ENCODE measurements at places on chromosomes 2 and 18.

DNA sequence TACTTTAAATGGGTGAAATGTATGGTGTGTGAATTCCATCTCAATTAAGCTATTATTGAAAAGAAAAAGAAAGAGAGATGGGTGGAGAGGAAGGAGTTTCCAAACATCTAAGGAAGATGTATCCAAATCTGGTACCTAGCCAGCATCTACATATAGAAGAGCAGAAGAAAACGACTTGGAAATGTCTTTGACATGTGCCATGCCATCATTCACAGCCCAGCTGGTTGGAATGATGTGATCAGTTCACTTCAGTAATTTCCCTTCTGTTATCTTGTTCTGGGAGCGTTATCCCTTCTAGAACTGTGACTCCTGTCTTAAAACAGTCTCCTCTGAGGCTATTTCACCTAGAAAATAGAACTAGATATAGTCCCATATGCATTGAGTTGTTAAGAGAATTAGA, 312.8 kb upstream of the GYPC start:
- DNase-seq = no peak

DNA sequence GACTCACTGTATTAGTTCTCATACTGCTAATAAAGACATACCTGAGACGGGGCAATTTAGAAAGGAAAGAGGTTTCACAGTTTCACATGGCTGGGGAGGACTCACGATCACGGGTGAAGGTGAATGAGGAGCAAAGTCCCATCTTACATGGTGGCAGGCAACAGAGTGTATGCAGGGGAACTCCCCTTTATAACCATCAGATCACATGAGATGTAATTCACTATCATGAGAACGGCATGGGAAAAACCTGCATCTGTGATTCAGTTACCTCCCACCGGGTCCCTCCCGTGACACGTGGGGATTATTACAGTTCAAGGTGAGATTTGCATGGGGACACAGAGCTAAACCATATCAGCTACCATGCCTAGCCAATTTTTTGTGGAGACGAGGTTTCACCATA, 168.2 kb downstream of the NEDD4L start:
- DNase-seq = no peak

GRCh38 chr2:195352581-195352980, 304.4 kb upstream of the SLC39A10 start:
- no peak for DNase-seq

DNA sequence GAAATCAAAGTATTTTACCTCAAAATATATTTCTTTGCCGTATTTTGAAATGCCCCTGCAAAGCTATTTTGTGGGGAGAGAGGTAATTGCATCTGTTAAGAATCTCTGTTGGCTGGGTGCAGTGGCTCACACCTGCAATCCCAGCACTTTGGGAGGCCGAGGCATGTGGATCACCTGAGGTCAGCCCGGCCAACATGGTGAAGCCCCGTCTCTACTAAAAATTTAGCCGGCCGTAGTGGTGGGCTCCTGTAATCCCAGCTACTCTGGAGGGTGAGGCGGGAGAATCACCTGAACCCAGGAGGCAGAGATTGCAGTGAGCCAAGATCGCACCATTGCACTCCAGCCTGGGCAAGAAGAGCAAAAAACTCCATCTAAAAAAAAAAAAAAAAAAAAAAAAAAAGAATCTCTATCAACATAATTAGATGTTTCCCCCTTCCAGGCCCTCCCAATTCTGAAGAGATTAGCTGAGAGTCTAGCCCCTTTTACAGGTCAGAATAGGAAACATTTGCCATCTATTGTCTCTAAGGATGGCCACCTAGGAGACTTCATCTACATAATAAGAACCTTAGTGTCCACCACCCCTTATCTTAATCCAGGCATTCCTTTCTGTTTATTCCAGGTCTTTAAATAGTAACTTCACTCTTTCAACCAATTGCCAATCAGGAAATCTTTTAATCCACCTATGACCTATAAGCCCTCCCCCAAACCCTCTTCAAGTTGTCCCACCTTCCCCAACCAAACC, 3.5 kb upstream of the TRAPPC8 start:
- DNase-seq = no peak

DNA sequence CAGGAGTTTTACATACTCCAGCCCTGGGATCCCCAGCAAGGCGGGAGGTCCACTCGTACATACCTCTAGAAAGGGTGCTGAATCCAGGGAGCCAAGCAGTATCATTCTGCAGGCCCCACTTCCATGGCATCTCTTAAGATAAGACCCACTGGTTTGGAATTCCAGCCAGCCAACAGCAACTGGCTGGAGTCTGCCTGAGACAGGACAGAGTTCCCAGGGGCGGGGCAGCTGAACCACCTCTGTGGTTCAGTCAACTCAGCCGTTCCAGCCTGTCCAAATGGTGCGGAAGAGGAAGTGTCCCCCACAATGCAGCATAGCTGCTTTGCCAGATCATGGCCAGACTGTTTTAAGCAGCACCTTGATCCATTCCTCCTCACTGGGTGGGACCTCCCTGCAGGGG, 33.2 kb downstream of the ZNF892 start:
- DNase-seq = no peak

DNA sequence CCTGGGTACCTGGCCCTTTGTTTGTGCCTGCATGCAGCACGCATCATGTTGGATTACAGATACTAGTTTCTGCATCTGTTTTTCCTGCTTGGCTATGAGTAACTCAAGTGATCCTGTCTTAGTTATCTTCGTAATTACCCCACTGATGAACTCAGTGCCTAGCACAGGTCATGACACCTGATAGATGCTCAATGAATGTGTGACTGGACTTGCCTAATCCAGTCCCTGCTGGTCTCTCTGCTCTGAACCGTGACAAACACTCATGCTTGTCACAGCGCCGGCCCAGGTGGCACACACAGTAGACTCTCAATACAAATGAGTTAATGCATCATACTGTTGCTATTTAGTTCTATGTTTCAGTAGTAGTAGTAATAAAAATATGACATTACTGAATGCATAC, 31.2 kb upstream of the NTSR2 start:
- no peak for DNase-seq

GRCh38 chr2:69798909-69799526, 30.4 kb upstream of the GMCL1 start:
- DNase-seq = no peak

- no peak for DNase-seq
Measured at GRCh38 chr2:120305937-120306490, 39.9 kb upstream of the INHBB start.

- no peak for DNase-seq
Measured at GRCh38 chr2:130300258-130300969, 42.3 kb upstream of the IMP4 start.

- no peak for DNase-seq
Measured at GRCh38 chr18:13451661-13452387, 233.3 kb downstream of the LDLRAD4 start.

DNA sequence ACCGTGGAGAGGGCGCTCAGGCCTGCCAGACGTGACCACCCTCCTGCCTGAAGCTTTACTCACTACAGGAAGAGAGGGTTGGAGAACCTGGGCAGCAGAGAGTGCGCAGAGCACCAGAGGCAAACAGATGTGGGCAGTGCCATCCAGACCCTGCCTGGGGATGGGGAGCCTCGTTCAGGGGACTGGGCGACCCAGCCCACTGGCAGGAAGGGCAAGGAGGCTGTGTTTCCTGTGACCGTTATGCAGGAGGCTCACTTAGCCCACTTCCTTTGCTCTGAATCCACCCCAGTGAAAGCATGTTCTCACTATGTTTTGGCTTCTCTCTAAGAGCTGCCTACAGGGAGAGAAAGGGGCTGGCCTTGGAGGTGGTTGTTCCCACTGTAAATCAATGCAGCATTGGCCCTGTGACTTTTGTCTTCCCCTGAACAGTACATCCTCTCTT, 23.0 kb upstream of the ACKR3 start:
- no peak for DNase-seq

- no peak for DNase-seq
Measured at GRCh38 chr2:157326698-157327097, 1.1 kb upstream of the ERMN start.

- no peak for DNase-seq
Measured at GRCh38 chr2:6148882-6149281, 456.7 kb downstream of the SOX11 start.

- no peak for DNase-seq
Measured at GRCh38 chr18:36329684-36330434, 32.3 kb downstream of the FHOD3 start.

- no peak for DNase-seq
Measured at GRCh38 chr2:22273853-22274252, 1111.1 kb upstream of the KLHL29 start.

DNA sequence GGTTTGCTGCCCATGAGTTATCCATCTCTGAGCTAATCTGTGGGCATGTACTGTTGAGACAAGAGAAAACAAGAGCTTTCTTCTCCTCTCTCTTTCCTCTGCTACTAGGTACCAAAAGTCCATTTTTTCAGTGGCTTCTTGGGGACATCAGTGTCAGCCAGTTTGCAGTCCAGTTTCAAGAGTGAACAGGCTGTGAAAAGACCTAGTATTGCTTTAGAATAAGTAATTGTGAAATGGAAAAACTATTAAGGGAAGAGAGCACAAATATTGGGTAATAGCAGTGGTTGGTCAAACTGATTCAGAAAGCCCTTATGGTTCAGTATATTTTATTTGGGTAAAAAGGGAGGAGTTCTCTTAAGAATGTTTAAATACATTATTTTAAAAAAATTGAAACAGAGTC, 33.0 kb upstream of the MEP1B start:
- no peak for DNase-seq

DNA sequence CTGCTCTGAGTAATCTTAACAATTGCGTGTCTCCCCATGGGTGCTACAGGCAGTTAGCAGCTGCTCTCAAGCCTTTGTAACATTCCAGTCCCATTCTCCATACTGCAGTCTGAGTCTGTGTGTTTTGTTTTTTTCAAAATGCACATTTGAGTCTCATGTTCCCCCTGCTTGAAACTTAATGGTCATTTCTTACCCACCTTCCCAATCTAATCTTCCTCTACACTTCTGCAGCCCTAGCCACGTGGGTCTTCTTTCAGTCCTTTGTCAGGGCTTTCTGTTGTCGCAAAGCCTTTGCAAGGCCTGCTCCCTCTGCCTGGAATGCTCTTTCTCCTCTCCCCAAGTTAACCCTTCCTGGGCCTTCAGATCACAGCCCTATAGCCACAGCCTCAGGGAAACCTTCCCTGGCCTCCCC, 24.5 kb downstream of the ELAC1 start:
- DNase-seq = no peak

- peak; percentile 23 for DNase-seq
Measured at GRCh38 chr18:13218368-13218991, at the start of gene LDLRAD4. Gene LDLRAD4 (plus strand): TSS chr18:13218760.

DNA sequence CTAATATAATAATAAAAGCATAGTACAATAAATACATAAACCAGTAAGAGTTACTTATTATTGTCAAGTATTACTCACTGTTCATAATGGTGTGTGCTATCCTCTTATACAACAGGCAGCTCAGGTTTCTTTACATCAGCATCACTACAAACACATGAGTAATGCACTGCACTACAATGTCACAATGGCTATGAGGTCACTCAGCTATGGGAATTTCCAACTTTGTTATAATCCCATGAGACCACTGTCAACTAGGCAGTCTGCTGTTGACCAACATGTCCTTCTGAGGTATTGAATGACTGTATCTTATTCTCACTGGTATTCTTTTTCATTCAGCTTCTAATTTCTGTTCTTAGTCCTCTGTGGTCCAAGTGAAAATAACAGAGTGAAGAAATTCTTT, 250.4 kb upstream of the DSEL start:
- no peak for DNase-seq

DNA sequence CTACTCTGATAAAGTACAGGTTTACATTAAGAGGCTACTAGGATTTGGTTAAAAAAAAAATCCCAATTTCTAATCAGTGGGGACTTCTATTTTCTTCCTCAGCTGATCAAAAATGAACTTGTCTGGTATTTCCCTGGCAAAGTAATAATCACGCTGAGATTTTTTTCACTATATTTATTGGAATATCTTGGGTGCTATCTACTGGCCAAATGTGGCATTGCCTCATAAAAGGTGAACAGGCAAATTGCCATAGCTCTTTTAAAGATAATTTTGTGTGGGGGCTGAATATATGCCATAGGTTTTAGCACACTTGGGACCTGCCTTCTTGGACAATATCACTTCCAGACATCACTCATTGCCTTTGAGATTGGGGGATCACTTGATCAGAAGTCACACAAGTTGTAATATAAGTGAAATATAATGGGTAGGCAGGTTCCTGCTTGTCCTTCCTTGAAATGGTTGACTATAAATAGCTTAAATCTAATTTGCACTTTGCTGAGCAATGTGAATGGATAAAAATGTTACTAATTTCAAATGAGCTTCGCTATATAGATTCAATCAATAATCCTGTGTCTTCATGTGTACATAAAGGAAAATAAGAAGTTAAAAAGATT, 7.0 kb upstream of the NXPH2 start:
- DNase-seq = no peak

DNA sequence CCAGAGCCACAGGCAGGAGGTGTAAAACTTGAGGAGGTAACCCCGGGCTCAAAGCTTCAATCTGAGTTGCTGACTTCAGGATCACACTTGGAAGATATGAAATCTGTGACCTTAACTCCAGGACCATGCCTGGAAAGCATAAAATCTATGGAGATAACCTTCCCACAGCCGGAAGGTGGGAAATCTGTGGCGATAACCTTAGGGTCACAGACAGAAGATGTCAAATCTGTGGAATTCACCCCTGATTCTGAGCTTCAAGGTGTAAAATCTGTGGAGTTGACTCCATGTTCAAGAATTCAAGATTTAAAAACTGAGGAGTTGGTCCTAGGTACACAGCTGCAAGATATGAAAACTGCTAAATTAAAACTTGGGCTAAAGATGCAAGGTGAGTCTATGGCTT, 11.6 kb upstream of the ZNF512 start:
- DNase-seq = no peak

DNA sequence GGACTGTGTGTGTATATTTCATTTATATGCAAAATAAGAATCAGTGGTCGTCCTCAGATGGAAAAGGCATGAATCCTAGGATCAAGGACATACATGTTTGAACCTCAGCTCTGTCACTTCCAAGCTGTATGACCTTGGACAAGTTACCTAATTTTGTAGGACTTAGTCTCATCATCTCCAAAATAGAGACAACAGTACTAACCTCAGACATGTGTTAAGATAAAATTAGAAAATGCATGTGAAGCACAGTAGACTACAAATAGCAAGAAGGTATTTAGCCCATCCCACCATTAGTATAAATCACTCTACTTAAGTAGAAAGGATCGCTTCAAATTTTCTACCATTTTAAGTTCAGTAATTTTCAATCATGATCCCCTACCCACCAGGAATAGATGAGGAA, 309.8 kb downstream of the ZEB2 start:
- no peak for DNase-seq

- no peak for DNase-seq
Measured at GRCh38 chr18:40072761-40073160, 1882.3 kb upstream of the PIK3C3 start.
